ENCODE measurements at places on chromosomes 13 and 19.

DNA sequence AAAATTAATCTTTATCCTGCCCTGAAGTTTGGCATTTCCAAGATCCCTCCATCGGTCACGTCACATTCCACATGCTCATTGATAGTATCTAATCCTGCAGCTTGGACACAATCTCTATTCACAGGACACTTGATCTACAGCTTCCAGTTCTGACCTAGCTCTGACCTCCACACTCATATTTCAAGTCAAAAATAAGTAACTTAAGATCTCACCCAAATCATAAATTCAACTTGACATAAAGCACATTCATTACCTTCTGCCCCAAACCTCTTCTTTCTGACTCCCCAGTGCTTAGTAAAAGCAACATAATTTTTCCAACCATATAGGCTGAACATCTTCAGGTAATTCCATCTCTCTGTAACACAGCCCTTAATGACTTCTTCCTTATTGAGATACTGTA, 880.2 kb downstream of the PCDH9 start:
- no peak for DNase-seq

DNA sequence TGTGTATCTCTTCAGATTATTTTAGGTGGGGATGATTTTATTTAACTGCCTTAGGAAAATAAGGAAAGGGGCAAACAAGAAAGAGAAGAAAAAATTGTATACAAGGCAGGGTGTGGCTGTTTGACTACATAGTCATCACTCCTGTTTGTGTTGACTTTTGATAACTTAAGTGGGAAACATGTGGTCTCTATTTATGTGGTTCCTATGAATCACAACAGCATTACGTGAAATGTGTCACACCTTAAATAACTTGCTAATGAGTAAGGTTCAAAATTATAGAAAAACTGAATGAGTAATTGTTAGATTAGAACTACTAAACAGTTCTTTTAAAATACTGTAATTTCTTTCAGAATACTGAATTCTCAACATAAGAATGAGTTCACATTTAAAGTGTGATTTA, 69.3 kb downstream of the LMO7 start:
- no peak for DNase-seq

DNA sequence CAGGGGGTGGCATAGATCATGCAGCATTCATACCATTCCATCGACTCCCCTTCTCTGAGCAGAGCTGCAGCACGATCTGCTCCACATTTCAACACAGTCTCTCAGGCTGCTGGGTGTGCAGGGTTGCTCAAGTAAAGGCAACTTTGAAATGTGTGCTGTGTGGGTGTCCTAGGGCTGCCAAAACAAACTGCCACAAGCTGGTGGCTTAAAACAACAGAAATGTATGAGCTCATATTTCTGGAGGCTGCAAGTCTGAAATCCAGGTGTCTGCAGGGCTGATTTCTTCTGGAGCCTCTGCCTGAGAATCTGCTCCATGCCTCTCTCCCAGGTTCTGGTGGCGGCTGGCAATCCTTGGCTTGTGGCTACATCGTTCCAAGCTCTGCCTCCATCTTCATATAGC, 63.7 kb upstream of the WDFY2 start:
- no peak for DNase-seq

DNA sequence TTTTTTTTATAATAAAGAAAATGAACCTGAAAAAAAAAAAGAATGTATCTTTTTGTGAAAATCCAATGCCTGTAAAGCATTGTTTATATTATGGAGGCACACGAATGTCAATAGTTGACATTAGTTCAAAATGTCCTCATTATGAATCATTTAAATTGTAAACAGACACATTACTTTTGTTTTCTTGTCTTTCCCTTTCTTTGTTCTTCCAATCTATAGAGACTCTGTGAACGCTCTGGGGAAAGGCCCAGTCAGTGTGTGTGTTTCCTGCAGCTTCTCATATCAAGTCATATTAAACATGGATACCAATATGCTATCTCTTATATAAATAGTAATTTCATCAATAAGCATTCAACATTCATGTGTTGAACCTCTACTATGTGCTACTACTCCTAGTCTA, 193.1 kb downstream of the KCTD12 start:
- DNase-seq: no peak

GRCh38 chr19:12873891-12874745, 7.1 kb downstream of the DNASE2 start:
- DNase-seq: no peak

- no peak for DNase-seq
These were observed 59.9 kb upstream of the ZNF85 start for GRCh38 chr19:20863176-20863575.

- DNase-seq: peak; percentile 4
These were observed 1.2 kb downstream of the NUDT15 start for GRCh38 chr13:48038761-48039160.

GRCh38 chr13:99366075-99366987, 59.1 kb upstream of the GPR183 start:
- no peak for DNase-seq

DNA sequence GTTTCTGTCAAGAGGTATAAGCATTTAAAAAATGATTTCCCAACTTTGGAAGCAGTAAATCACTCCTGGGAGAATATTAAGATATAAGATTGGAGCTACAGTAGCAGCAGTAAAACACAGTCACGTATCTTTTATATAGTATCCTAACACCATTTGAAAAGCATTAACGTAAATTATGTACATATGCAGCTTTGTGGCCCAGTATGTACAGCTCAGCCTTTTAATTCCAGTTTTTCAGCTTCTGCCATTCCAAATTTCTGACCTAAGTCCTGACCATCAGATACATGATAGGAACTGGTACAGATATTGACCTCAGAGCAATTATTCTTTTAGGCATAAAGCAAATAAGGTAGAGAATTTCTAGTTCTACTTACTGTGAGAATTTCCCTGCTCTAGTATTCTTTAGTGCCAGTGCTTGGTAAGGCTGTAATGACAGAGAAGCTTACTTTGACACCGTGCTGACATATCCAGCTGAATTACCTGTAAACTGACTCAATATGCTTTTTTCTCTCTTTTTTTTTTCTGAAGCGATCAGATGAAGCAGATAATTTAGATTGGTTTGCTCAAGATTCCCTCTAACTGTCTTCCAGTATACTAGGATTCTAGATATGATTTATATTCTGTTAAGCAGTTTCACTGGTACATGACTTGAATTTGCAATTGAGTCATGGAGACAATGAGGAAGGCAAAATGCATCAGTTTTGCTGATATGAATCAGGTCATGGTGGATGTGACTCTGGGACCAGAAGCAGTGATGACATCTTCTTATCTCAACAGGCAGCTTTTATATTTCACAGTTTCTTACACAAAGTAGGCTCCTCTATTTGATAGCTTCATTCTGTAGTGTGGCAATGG, 703.6 kb downstream of the SLITRK6 start:
- no peak for DNase-seq

DNA sequence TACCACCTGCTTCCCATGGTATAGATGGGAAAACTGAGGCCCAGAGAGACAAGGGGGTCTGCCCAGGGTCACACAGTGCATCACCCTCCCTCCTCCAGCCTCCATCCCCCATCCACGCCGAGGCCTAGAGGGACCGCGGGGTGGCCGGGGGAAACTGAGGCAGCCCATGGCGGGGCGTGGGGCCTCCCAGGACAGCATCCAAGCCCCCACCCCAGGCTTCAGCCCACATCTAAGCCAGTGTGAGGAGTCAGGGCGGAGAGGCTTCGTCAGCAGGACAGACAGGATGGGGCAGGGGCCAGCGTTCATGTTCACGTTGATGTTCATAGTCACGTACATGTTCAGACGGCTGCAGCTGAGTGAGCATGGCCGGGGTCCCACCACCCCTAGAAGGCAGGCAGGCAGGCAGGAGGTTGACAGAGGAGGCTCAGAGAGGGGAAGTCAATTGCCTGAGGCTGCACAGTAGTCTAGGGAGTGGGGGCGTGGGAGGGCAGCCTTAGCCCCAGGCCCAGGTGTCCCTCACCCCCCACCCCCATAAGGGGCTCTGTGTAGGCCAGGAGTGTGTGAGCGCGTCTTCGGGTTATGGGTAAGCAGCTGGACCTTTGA, 23.3 kb downstream of the SMIM24 start:
- DNase-seq: no peak

- DNase-seq: no peak
These were observed 22.7 kb downstream of the CCNA1 start for GRCh38 chr13:36454987-36455386.

DNA sequence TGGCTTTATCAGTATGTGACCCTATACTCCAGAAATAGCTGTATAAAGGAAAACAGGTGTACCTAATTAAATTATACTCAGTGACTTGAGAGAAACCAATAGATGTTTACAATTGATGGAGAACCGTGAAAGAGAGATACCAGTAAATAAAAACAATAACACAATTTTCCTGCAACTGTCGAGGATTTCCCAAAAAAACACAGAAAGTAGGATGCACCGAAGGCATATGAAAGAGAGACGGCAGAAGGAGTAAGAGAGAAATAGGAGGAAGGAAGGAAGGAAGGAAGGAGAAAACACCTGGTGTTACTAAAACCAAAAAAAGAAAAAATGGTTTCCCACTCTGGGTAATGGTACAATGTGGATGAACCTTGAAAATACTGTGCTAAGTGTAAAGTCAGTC, 6.8 kb upstream of the ZNF229 start:
- DNase-seq: no peak

DNA sequence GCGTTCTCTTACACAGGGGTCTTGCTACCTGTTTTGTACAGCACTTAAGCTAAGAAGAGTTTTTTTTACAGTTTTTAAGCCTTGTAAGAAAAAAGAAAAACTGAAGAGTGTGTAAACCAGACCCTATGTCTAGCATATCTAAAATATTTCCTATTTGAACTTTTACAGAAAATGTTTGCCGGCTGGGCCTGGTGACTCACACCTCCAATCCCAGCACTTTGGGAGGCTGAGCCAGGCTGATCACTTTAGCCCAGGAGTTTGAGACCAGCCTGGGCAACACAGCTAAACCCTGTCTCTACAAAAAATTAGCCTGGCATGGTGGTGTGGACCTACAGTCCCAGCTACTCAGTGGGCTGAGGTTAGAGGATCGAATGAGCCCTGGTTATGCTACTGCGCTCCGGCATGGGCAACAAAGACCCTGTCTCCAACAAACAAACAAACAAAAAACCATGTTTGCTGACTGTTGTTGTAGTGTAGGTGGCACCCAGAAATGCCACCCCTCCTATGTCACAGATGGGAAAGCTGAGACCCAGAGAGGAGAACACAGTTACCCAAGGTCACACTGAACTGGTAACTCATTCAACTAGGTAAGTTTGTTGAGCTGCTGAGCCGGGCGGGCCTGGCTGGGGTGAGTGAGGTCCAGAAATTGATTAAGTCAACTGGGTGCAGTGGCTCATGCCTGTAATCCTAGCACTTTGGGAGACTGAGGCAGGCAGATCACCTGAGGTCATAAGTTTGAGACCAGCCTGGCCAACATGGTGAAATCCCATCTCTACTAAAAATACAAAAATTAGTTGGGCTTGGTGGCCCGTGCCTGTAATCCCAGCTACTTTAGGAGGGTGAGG, 1.9 kb upstream of the VASP start:
- no peak for DNase-seq

DNA sequence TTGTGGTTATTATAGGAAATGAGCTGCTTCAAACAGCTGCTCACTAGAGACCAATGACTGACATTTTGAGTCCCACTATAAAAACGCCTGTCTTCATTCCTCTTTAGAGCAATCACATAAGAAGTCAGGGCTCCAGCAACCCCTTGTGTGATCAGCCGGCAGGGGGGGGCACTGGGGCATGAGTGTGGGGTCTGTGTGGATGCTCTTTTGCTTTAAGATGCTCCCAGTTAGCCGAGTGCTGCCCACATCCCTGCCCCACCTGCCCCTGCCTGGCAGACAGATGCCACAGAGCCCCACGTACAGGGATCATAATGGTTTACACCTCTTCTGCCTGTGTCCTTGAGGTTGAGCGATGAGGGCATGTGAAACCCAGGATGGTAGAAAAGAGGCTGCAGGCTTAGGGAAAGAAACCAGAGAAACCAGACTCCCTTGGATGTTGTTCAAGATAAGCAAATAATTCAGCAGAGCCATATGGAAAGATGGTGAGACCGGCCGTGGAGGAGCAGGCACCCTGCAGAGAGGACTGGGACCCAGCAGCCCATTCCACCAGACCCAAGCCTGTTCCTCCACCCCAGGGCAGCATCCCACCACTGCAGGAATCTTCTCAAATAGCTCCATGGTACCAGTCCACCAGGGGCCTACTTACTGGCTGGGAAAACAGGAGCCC, 55.4 kb downstream of the CHST8 start:
- DNase-seq: no peak

DNA sequence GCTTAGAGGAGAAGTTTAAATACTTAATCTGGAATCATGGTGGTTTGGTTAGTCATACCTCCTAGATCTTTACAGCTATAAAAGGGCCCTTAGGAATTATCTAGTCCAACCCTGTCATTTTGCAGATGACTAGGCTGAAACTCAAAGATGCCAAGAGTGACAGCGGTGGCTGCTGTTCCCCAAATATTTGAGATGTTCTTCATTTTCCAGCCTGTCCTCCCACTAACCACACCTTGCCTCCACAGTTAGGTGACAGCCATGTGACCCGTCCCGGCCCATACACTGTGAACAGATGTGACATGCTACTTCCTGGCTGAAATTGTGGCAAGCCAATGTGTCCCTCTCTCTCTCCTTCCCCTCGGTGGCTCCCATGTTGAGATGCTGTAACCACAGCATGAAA, 225.5 kb upstream of the IPO5 start:
- no peak for DNase-seq

DNA sequence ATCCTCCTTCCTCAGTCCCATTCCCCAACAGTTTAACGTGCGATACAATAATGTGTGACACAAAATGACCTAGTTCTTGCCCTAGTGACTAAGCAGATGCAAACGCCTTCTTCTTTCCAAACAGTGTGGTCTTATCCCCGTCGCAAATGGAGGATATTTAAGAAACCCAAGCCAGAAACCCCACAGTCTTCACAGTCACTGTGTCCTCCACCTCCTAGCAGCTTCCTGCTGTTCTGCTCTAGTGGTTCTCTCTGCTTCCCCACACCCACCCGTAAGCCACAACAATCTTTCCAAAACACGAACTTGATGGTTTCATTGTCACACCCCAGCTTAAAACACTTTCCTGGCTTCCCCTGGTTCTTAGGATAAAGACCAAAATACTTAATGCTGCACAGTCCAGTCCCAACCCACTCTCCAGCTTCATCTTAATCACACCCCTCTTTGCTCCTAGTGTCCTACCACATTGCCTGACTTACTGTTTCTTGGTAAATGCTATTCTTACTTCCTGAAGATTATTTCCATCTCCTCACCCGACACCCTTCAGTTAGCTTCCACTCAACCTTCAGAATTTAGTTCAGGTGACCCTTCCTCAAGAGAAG, 32.3 kb downstream of the ITM2B start:
- peak; percentile 36 for DNase-seq

- no peak for DNase-seq
These were observed 8.7 kb upstream of the KCNRG start for GRCh38 chr13:50006426-50007135.

DNA sequence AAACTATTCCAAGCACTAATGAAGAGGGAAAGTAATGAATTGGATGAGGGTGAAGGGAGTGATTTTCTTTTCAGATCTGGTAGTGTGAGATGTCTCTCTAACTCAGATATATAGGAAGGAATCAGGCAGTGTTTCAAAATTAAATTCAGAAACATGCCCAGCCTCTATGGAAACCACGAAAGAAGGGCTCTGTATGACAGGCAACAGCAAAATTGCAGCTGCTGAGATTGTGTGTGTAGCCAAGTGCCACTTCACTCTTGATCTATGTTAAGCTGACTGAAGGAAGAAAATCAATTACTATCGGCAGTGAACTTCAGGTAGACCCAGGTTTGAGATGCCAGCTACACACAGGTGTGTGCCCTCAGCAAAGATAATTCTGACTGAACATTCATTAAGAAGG, 387.4 kb downstream of the PCDH9 start:
- no peak for DNase-seq

- no peak for DNase-seq
These were observed 36.3 kb upstream of the SGCG start for GRCh38 chr13:23144431-23144830.

GRCh38 chr13:25744178-25744577, 307.6 kb downstream of the SHISA2 start:
- DNase-seq: no peak

All from GM12864 (cell line).